A549 treated with GW870086 at 1 μM for 4 hours (cell line): ENCODE measurements at places on chromosomes 7 and 10. TPM values are rescaled to one million over a fixed set of nuclear protein-coding genes. Genes with fewer than 3 reads are reported as not detected.

PAX4 gene
- total RNA-seq = not detected in 5 replicates

EMX2 gene
- total RNA-seq = not detected in 5 replicates

RAMP3 gene
- not detected in 5 replicates for total RNA-seq

ZNF503 gene
- total RNA-seq = 8.7 to 12.1 TPM (median 11.6 TPM) in 5 replicates

FAM25A gene
- total RNA-seq = not detected in 5 replicates

AKR1C8 gene
- 0.14 to 0.31 TPM (median 0.17 TPM) in 4 of 5 replicates, not detected in the other for total RNA-seq

TUBB8 gene
- 0.10 to 0.12 TPM in 2 of 5 replicates, not detected in the others for total RNA-seq

NYAP1 gene
- 2.8 to 3.5 TPM (median 3.3 TPM) in 5 replicates for total RNA-seq

SORBS1 gene
- 0.42 to 0.93 TPM (median 0.50 TPM) in 5 replicates for total RNA-seq

CALML5 gene
- total RNA-seq = not detected in 5 replicates

SUMF2 gene
- 108 to 112 TPM (median 109 TPM) in 5 replicates for total RNA-seq

GJC3 gene
- 0.12 to 0.43 TPM (median 0.23 TPM) in 4 of 5 replicates, not detected in the other for total RNA-seq

AKR1D1 gene
- total RNA-seq = 0.18 to 0.23 TPM in 2 of 5 replicates, not detected in the others

SVOPL gene
- total RNA-seq = not detected in 5 replicates

CLDN3 gene
- 2.1 to 5.3 TPM (median 3.0 TPM) in 5 replicates for total RNA-seq
